ENCODE measurements at places on chromosomes 7 and 10.

DNA sequence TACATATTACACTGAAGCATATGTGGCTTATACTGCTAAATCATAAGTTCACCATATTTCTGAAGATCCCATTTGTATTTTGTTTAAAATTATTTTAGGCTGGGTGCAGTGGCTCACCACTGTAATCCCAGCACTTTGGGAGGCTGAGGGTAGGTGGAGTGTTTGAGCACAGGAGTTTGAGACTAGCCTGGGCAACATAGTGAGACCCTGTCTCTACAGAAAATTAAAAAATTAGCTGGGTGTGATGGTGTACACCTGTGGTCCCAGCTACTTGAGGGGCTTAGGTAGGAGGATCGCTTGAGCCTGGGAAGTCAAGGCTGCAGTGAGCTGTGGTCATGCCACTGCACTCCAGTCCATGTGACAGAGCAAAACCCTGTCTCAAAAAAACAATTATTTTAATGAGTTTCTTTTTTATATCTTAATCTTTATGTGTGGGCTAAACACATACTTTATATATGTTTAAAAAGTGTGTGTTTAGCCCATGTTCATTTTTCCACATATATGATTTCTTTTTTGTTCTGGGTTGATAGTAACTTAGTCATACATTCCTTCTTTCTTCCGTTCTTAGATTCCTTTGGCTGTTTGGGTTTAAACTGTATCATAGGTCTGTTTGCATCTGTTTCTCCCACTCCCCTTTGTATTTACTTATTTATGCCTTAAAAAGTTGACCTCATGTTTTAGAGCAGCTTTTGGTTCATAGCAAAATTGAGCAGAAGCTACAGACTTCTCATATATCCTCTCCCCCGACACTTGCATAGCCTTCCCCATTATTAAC lies 33.5 kb downstream of the RSBN1L start:
- DNase-seq, result no peak

GRCh38 chr7:99128076-99128950 lies 15.6 kb downstream of the SMURF1 start:
- no peak for DNase-seq

GRCh38 chr7:20244334-20245120 lies 27.3 kb upstream of the MACC1 start:
- DNase-seq, result no peak

DNA sequence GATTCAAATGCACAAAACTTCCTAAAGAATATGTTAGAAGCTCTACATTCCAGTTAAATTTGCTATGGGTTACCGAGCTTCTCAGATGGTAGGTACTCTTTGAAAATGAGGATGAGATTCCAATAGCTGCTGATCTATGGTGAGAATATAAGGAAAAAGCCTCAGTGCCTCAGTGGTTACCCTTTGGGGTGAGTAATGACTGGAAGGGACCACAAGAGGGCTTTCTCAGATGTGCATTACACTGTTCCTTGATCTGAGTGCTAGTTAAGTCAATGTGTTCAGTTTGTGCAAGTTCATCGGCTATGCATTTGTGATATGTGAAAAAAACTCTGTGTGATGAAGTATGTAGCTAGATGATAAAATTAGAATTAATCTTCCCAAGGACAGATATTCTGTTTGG lies 3.5 kb downstream of the NRCAM start:
- no peak for DNase-seq

- no peak for DNase-seq
Observed at GRCh38 chr7:124457841-124458240, 307.8 kb downstream of the GPR37 start.

GRCh38 chr7:74462707-74463100 lies 9.0 kb downstream of the GTF2IRD1 start:
- DNase-seq, result no peak

GRCh38 chr10:48523820-48524758 lies 80.8 kb downstream of the ARHGAP22 start:
- DNase-seq, result no peak

- no peak for DNase-seq
Observed at GRCh38 chr10:43061760-43062159, 15.1 kb upstream of the RET start.

DNA sequence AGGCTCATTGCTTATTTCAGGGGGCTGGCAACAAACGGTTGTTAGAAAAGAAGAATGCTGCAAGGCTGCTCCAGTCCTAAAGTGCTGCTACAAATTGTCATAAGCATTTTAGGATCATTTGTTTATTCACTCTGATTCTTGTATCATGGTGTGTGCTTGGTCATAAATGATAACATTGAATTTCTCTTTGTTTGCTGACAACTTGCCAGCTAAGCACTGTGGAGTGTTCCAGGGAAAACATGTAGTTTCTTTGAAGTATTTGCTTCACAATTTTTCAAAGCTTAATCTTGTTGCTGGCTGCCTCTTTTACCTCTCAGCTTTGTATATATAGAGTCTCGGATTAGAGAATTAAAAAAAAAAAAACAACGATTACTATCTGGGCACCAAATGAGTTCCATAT lies 263.0 kb downstream of the PHF14 start:
- no peak for DNase-seq

DNA sequence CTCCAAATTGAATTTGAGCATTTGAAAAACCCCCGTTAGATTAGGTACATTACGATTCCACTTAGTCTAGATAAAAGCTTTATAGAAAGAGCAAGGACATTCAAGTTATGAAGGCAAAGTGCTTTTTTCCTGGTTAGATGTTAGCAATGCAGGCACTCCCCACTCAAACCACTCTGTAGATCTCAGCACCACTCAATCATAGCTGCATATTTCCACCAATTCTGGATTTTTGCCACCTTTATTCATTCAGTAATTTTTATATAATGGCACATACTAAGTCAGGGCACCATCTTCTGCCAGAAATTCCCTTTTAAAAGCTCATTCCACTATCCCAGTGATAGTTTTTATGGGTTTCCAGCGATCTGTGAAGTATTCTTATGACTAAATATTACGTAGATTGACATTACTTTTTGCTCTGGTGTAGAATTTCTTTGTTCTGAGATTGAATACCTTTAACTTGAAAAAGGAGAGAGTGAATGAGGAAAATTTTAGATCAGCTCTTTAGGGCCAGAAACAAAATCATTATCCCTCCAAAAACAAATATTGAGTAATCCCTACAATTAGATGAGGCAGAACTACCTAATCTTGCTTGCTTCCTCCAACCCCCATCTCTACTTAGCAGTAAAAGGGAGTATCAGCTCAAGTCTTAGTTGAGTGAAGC lies 51.6 kb downstream of the RNLS start:
- no peak for DNase-seq

All from CD4-positive, alpha-beta memory T cell (primary cell).